ENCODE measurements at places on chromosomes 12 and 14.

DNA sequence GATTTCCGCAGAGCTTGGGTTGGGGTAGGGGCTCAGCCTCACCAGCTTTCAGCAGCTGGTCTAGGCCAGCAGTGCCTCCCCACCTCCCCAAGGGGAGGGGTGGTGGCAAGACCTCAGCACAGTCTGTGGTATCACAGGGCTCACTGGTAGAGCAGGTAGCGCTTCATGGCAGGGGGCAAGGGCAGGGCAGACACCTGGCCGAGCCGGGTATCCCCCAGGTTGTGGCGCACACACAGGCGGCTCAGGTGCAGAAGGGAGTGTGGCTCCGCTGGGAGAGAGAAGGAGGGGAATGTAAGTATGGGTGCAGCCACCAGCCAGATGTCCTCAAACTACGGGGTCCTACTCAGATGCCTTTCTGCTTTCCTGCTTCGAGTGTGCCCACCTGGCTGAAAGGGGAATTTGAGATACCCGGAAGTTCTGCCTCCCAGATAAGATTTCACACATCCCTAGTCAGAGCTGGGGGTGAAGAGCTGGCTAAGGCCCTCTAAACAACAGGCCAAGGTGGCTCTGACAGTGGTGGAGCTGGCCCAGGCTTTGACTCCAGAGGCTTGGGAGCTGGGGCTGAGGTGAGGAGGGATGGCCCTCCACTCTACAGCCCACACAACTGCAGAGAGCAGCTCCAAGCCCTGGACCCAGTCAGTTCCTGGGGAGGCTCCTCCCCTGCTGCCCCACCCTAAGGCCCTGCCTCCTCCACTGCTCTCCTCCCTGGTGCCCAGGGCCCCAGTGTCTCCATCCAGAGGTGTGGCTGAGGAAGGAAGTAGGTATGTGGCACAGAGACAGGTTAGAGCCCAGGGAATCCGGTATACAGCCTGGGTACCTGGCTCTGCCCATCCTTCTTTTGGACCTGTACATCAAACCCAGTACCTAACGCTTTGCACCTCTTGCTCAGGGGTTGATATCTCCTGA, 1.8 kb downstream of the SPSB2 start:
- peak; percentile 73 for DNase-seq

- DNase-seq: no peak
Observed at GRCh38 chr12:3842517-3842916, 30.7 kb downstream of the PARP11 start.

DNA sequence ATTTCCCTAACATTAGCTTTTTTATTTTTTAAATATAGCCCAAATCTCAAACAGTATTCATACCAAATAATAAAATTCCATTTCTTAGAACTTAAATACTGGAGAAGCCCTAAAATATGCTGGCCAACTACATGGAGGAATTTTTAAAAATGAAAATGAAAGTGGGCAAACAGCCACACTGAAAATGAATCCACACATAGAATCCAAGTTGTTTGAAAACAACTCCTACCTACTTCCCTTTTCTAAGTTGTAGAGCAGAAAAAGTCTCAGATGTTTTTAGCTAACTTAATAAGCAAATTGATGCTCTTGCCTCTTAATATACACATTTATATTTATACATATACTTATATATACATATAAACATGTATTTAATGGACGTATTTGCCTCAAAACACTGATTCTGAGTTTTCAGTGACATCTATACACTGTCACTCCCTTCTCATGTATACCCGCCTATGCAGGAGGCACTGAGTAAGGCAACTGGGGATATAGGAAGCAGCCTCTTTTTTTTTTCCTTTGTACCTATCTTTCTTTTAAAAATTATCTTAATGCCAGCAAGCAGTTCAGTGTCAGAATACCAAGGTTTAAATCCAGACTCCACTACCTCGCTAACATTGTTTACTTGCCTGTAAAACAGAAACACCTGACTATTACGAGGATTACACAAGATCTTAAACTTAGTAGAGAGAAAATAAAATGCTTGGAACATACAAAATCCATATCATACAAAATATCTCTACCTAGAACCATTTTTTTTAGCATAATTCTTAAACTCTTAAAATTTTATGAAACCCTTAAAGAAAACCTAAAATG, 13.3 kb downstream of the DICER1 start:
- no peak for DNase-seq

GRCh38 chr12:16599081-16599480, 6.9 kb downstream of the LMO3 start:
- DNase-seq: no peak

- no peak for DNase-seq
Observed at GRCh38 chr14:71373773-71374172, 466.5 kb downstream of the PCNX1 start.

Data from stimulated activated CD4-positive, alpha-beta T cell treated with anti-CD3 and anti-CD28 coated beads, Interleukin-15, amount 100 ng/mL, for 24 hours (primary cell).